ENCODE measurements at places on chromosomes 13 and 19.

- DNase-seq: no peak
Observed at GRCh38 chr19:54792814-54793213, 10.6 kb upstream of the KIR2DL4 start.

GRCh38 chr13:54373211-54373610 is 1344.6 kb downstream of the OLFM4 start:
- no peak for DNase-seq

DNA sequence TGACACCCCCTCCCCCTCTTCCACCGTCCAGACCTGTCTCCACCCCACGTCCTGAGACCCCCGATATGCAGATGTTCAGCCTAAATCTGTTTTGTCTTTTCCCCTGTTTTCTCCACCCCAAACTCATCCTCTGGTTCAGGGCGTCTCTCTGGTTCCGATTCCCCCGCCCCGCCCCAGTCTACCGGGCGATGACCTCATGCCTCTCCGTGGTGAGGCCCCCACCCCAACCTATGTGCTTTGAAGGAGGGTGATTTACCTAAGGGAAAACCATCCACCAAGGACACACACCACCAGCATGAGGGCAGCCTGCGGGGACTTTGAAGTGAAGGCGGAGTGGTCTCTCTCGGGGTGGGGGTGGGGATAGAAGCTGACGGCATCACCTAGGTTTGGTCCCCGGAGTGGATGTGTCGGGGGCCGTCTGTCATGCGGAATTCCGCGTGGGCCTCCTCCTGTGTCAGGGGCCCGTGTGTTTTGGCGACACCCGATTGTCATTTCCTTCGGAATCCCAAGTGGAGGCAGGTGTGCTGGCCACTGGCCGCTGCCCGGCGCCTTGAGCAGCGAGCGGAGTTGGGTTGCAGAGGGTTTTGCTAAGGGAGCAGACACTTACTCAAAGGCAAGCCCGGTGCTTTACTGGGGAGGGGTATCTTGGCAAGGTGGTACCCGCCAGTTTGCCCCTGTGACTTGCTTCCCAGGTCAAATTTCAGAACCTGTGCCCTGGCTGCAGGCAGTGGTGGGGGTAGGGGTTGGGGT is 1.4 kb downstream of the FZR1 start:
- DNase-seq: peak; percentile 33

GRCh38 chr19:3358689-3359014 is 7.7 kb upstream of the NFIC start:
- DNase-seq: no peak

DNA sequence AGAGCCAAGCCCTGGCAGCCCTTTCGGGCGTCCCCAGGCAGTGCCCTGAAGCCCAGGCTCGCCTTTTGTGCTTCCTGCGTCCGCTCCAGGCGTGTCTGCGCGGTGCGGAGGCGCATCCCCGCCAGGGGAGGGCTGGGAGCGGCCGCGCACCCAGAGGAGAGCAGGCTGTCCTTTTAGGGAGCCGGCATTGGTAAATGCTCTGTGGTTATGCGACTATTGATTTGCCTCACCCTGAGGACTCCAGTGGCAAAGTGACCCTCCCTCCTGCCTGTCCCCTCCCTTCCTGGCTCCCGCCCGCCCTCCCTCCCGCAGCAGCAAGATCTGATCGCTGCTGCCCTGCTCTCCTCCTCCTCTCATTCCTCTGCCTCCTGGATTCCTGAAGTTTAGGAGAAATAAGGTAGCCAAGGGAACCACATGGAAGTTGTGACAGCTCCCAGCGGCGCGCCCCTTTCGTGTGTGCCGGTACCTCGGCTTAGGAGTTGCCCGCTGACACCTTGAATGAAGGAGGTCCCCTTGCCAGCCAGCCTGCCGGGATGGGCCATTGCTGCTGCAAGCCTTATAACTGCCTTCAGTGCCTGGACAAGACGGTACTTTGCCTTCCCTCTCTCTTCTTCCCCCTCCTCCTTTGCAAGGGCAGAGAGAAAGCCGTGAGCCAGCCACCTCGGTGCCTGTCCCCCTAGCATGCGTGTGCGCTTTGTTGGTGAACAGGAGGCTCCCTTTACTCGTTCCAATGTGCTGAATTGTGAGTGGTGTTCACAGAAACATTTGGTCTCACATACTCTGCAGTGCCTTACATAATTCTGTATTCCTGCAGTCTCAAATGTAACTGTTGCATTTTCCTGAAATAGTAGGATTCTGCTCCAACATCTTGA is 166.9 kb downstream of the SLC7A1 start:
- no peak for DNase-seq

- DNase-seq: peak; percentile 80
Observed at GRCh38 chr19:47518139-47518538, 3.3 kb upstream of the NAPA start.

- no peak for DNase-seq
Observed at GRCh38 chr13:103618151-103618550, 551.9 kb upstream of the SLC10A2 start.

GRCh38 chr13:74620308-74620707 is 486.1 kb upstream of the KLF12 start:
- no peak for DNase-seq

DNA sequence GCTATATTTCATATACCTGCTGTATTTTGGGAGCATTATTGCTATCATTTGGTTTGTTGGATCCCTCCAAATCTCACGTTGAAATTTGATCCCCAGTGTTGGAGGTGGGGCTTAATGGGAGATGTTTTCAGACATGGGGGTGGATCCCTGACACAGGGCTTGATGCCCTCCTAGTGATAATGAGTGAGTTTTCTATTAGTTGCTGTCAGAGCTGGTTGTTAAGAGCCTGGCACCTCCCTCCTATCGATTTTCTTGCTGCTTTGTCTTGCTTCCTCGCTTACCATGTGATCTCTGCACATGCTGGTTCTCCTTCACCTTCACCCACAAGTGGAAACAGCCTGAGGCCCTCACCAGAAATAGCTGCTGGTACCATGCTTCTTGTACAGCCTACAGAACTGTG is 259.9 kb upstream of the STARD13 start:
- DNase-seq: no peak

- DNase-seq: no peak
Observed at GRCh38 chr19:29404015-29404414, 121.8 kb upstream of the VSTM2B start.

- DNase-seq: peak; percentile 85
Observed at GRCh38 chr19:40529093-40529954, 47.3 kb upstream of the SHKBP1 start.

- peak; percentile 53 for DNase-seq
Observed at GRCh38 chr19:34241513-34242337, 12.6 kb upstream of the GARRE1 start.

GRCh38 chr19:33266974-33267484 is 35.3 kb downstream of the CEBPA start:
- DNase-seq: no peak

DNA sequence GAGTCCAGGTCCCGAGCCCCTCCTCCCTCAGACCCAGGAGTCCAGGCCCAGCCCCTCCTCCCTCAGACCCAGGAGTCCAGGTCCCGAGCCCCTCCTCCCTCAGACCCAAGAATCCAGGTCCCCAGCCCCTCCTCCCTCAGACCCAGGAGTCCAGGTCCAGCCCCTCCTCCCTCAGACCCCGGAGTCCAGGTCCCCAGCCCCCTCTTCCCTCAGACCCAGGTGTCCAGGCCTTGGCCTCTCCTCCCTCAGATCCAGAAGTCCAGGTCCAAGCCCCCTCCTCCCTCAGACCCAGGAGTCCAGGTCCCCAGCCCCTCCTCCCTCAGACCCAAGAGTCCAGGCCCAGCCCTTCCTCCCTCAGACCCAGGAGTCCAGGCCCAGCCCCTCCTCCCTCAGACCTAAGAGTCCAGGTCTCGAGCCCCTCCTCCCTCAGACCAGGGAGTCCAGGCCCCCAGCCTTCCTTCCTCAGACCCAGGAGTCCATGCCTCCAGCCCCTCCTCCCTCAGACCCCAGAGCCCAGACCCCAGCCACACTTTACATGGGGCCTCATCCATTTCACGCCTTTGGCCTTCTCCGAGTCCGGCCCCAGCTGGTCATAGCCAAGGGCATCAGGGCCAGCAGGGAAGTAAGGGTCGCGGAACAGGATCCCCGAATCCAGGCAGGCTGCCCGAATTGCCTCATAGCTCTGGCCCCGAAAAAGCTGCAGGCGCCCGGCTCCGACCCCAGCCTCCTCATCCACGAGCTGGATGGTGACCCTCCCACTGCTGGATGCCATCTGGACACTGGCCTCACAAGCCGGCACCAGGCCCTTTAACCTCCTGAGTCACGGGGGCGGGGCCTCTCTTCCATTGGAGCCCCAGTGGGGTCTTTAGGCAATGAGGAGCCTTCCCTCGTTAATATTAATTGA is 628 bp downstream of the CAPN12 start:
- no peak for DNase-seq

GRCh38 chr19:17565611-17566010 is 10.2 kb downstream of the COLGALT1 start:
- DNase-seq: no peak

DNA sequence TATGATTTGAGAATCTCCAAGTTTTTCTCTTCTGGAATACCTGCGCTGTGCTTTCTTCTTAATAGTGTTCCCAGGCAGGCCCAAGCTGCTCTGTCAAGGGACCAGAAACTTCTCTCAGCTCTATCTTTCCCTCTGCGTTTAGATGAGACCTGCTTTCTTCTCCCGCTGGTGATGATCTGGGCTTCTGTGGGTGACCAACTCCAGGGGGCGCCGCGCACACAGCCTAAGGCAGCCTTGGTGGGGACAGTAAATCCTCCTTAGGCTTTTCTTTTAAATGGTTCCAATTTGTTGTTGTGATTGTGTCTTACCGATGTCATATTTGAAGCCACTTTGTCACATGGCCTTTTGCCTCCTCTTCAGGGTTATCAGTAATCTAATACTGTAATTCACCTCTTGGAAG is 439.4 kb upstream of the KLF12 start:
- no peak for DNase-seq

DNA sequence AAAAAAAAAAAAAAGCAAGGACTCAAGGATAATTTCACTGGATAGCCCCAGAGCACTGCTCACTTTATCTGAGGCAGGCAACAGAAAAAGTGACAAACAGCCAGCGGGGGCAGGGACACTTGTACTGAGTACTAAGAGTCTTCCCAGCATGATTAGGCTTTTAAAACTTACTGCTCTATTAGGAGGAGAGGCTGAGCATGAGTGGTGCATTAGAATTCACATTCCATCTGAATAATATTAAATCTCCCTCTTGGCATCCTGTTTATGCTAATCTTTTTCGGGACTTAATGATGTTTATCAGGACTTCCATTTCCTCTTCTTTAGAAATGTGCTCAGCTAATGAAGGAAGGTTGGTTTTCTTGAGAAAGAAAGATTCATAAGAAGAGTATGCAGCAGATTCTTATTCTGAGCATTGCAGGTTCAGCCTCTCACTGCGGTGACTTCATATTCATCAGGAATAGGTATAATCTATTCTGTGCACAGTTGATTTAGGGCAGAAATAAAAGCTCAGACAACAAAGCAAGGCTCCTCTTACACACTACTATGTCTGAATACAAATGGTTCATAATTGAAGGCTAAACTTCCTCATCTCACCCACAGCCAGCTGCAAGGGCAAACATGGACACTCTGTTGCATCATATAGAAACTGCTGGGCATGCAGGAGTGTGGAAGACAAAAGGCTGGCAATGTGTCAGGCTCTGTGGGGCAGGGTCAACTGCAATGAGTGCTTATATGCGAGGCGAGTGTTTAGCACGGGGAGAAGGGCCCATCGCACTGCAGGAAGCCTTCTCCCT is 107.0 kb downstream of the KL start:
- DNase-seq: no peak

- peak; percentile 70 for DNase-seq
Observed at GRCh38 chr13:24217601-24218281, 57.2 kb downstream of the SPATA13 start.

DNA sequence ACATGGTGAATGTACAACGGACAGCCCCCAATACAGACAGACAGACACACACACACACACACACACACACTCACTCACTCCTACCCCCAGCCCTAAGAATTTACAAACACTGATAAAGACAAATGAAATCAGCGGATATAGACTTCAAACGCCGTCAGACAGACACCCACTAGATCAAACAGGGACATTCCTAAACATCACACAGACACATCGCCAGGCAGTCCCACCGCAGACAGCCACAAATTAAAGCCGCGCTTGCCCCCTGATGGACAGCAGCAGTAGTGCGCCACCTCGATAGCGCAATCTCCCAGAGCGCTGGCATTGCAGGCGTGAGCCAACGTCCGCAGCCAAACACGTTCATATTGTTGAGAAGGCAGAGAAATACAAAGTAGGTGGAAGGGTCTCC is 24.7 kb upstream of the ADGRE1 start:
- DNase-seq: peak; percentile 91

GRCh38 chr19:44620667-44621066 is 7.3 kb downstream of the IGSF23 start:
- no peak for DNase-seq

DNA sequence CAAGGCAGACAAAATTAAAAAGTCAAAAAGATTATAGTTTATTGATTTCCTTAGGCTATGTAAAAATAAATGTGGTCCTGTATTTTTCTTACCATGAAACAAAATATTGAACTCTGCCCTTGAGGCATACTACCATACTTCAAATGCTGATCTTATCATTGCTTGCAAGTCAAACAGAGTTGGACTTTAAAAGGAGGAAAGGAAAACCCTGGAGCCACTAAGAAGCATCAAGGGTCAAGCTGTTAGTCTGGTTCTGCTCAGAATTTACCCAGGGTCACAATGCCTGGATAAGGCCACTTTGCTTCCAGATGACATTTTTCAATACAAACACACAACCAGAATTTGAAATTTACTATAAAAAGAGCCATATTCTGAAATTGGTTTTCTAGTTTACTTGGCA is 2.2 kb upstream of the FREM2 start:
- DNase-seq: no peak

DNA sequence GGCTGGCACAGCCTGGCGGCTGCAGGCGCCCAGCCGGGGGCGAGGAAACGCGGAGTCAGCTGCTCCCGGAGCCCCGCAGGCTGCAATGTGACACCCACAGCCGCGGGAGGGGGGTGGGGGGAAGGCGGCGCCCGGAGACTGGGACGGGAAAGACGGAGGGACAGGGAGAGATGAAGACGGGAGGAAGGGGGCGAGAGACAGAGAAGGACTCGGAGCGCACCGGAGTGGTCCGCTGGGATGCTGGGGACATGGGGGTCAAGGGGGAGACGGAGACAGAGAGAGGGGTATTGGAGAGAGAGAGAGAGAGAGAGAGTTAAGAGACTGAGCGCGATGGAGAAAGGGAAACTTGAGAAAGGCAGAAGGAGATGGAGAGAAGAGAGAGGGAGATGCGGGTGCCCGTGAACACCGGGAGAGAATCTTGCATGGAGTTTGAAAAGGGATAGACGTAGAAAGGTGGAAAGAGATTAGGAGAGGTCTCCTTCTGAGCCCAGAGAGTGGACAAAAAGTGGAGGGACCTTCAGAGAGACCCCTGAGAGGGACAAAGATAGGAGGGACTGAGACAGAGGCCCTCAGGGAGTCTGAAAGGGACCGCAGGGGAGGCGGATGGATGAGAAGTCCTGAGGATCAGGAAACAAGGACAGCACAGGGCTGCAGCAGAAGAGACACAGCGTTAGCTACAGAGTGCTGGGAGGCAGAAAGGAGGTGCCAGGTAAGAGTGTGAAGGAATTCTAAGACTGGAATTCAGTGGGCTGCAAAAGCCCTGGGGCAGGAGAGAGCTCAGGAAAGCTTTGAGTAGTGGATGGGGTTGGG is 1.0 kb downstream of the SCN1B start:
- DNase-seq: no peak

Measured in T-helper 2 cell (primary cell).